Stomach (tissue), 19 donors: ENCODE measurements at places on chromosomes 6 and 20. TPM values are rescaled to one million over a fixed set of nuclear protein-coding genes. Genes with fewer than 3 reads are reported as not detected.

CAP2 gene
- 78.8 TPM for total RNA-seq

PRR18 gene
- total RNA-seq = not detected

TRIM15 gene
- not detected for total RNA-seq

RSPH4A gene
- total RNA-seq = not detected

TLDC2 gene
- total RNA-seq = 1.5 TPM

MYCT1 gene
- 9.9 TPM for total RNA-seq

ISM1 gene
- not detected for total RNA-seq

LPA gene
- total RNA-seq = not detected

WFDC5 gene
- total RNA-seq = not detected

HNF4A gene
- 28.6 TPM for total RNA-seq

ULBP3 gene
- total RNA-seq = not detected

PLA2G7 gene
- 2.4 TPM for total RNA-seq

- H3K4me3 ChIP-seq = no peak overlapping the region
- no peaks in the 10 kb centered on the region for H3K36me3 ChIP-seq
- DNase-seq = no peak
- peaks cover 4% of the 10 kb centered on the region for H3K4me1 ChIP-seq
Measured at GRCh38 chr6:52019092-52019491, 68.3 kb downstream of the PKHD1 start.

DNA sequence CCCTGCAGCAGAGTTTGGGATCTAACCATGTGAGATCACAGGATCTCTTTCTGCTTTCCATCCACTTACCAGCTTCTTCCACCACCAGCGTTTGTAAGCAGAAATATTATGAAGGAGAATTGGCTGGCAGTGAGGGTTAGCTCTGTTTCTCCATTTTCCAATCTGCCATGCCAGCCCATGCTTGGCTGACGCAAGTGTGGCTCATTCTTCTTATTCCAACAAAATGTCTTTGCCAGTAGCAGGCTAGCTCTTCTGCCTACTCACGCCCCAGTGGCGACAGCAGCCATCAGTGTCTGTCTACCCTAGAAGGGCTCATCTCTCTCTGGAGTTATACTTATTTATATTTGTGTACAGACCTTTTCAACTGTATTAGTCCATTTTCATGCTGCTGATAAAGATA lies 286.2 kb downstream of the FARS2 start:
- no peak overlapping the region for H3K27ac ChIP-seq
- peaks cover 30% of the 10 kb centered on the region for H3K36me3 ChIP-seq
- no peaks in the 10 kb centered on the region for H3K4me1 ChIP-seq
- DNase-seq = no peak
- no peak overlapping the region for H3K4me3 ChIP-seq
- H3K27me3 ChIP-seq = no peaks in the 10 kb centered on the region

- H3K4me1 ChIP-seq = no peaks in the 10 kb centered on the region
- H3K27ac ChIP-seq = no peak overlapping the region
- no peaks in the 10 kb centered on the region for H3K27me3 ChIP-seq
- H3K4me3 ChIP-seq = no peak overlapping the region
- peak; percentile 85 for DNase-seq
Measured at GRCh38 chr6:38493931-38494547, 145.7 kb downstream of the BTBD9 start.

DNA sequence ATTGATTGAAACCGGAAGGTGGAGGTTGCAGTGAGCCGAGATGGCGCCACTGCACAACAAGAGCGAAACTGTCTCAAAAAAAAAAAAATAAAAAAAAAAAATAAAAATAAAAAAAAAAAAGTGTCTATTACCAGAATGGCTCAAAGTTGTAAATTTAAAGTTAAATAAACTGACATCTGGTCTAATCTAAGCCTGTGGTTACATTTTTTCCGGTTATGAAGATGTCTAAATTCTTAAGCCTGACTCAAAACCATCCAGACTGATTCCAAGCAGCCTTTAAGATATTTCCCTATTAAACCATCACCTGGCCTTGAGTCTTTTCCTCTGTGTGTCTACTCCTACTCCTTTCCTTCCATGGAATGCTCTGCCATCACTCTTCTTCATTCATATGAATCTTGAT lies 371.7 kb upstream of the RUNX2 start:
- H3K27me3 ChIP-seq = no peaks in the 10 kb centered on the region
- DNase-seq = no peak
- no peak overlapping the region for H3K4me3 ChIP-seq
- peaks cover 18% of the 10 kb centered on the region for H3K36me3 ChIP-seq

- no peak overlapping the region for H3K4me3 ChIP-seq
- no peak for DNase-seq
- no peaks in the 10 kb centered on the region for H3K27me3 ChIP-seq
- H3K36me3 ChIP-seq = no peaks in the 10 kb centered on the region
- H3K27ac ChIP-seq = no peak overlapping the region
- H3K4me1 ChIP-seq = peaks cover 11% of the 10 kb centered on the region
Measured at GRCh38 chr6:13461805-13462204, 25.6 kb downstream of the GFOD1 start.

DNA sequence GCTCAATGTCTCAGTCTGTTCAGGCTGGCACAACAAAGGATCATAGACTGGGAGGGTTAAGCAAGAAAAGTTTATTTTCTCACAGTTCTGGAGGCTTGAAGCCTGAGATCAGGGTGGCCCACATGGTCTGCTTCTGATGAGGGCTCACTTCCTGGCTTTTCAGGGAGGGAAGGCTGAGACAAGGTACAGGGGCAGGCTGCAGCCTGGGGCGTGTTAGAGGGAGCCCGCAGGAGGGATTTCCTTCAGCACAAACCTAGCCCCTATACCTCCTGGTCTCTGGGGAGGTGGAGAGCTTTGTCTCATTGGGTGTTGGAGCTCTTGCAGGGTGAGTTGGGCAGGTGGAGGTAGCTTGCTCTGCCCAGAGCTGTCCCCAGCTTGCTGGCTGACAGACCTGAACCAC lies 81.1 kb upstream of the GPR6 start:
- peaks cover 11% of the 10 kb centered on the region for H3K4me1 ChIP-seq
- no peak overlapping the region for H3K4me3 ChIP-seq
- H3K36me3 ChIP-seq = no peaks in the 10 kb centered on the region
- peak; percentile 15 for DNase-seq

DNA sequence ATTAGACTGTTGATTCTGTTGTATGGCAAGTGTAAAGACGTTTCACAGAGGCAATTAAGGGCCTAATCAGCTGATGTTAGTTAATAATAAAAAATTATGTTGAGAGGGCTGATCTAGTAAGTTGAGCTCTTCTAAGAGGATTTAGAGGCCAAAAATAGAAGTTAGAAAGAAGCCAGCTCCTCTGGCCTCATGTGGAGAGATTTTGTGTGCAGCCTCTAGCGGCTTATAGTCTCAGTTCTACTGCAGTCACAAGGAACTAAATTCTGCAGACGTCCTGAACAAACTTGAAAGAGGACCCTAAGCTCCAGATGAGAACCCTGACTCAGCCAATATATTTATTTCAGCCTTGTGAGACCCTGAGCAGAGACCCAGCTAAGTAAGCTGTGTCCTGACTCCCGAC lies 498.6 kb downstream of the BTBD3 start:
- no peak overlapping the region for H3K4me3 ChIP-seq
- no peak for DNase-seq
- H3K27me3 ChIP-seq = no peaks in the 10 kb centered on the region
- no peak overlapping the region for H3K27ac ChIP-seq
- H3K4me1 ChIP-seq = peaks cover 3% of the 10 kb centered on the region

DNA sequence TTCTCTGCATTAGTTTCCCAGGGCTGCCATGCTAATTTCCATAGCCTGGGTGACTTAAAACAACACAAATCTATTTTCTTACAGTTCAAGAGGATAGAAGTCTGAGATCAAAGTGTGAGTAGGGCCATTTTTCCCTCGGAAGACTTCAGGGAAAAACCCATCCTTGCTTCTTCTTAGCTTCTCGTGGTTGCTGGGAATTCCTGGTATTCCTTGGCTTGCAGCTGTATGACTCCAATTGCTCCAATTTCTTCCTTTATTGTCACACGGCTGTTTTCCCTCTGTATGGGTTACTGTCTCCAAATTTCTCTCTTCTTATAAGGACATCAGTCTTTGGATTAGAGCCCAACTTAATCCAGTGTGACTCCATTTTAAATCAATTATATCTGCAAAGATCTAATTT lies 128.4 kb upstream of the JAG1 start:
- no peaks in the 10 kb centered on the region for H3K27me3 ChIP-seq
- no peak overlapping the region for H3K4me3 ChIP-seq
- H3K36me3 ChIP-seq = no peaks in the 10 kb centered on the region

- no peak for DNase-seq
- no peak overlapping the region for H3K27ac ChIP-seq
- H3K4me1 ChIP-seq = no peaks in the 10 kb centered on the region
- peaks cover 13% of the 10 kb centered on the region for H3K27me3 ChIP-seq
- no peaks in the 10 kb centered on the region for H3K36me3 ChIP-seq
Measured at GRCh38 chr6:11025921-11026635, 18.0 kb downstream of the ELOVL2 start.
